ENCODE measurements at places on chromosomes 1 and 21. TPM values are rescaled to one million over a fixed set of nuclear protein-coding genes. Genes with fewer than 3 reads are reported as not detected.

- H3K4me1 ChIP-seq, result peaks cover 22% of the 10 kb centered on the region
- H3K4me3 ChIP-seq, result peak overlapping the region; percentile 93
- H3K27me3 ChIP-seq, result no peaks in the 10 kb centered on the region
- peak; percentile 67 for DNase-seq
Measured at GRCh38 chr1:37692834-37693175, 489 bp downstream of the CDCA8 start.

DNA sequence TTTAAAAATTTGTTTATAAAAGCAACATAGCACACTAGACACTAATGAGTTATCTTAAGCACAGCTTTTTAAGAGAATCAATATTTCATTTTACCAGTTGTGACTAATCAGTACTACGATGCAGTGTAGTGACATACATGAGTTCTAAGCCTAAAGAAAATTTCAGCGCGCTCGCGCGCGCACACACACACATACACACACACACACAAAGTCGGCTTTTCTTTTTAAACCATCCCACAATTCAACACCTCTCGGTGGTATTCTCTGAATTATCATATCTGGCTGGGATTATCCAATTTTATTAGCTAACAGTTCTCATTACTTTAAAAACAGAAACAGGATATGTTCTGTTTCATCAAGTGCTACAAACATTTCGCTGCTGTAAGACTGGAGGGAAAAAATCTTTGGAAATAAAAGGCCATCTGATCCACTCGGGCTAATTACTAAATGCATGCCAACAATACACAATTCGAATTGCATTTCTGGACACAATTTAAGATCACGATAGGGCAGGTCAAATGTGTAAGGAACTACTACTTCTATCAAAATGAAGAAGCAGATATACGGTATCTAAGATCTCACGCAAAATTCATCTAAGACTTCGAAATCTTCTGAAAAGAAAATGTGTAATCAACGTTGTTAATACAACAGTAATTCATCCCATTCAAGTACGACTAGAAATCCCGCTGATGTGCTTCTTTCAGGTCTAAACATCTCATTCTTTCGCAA, 1.2 kb downstream of the TUT4 start:
- no peaks in the 10 kb centered on the region for H3K27me3 ChIP-seq
- no peaks in the 10 kb centered on the region for H3K36me3 ChIP-seq
- peak overlapping the region; percentile 96 for H3K4me3 ChIP-seq
- peak; percentile 45 for DNase-seq
- peak overlapping the region; percentile 86 for H3K27ac ChIP-seq
- no peaks in the 10 kb centered on the region for H3K4me1 ChIP-seq

GRCh38 chr1:216224233-216224632, 199.0 kb downstream of the USH2A start:
- H3K36me3 ChIP-seq, result no peaks in the 10 kb centered on the region
- H3K4me3 ChIP-seq, result no peak overlapping the region
- no peak for DNase-seq
- H3K4me1 ChIP-seq, result no peaks in the 10 kb centered on the region
- no peaks in the 10 kb centered on the region for H3K27me3 ChIP-seq

GRCh38 chr1:30907481-30908315, 860 bp downstream of the SDC3 start:
- no peaks in the 10 kb centered on the region for H3K36me3 ChIP-seq
- peak overlapping the region; percentile 44 for H3K4me3 ChIP-seq
- H3K27me3 ChIP-seq, result no peaks in the 10 kb centered on the region
- no peaks in the 10 kb centered on the region for H3K4me1 ChIP-seq

DNA sequence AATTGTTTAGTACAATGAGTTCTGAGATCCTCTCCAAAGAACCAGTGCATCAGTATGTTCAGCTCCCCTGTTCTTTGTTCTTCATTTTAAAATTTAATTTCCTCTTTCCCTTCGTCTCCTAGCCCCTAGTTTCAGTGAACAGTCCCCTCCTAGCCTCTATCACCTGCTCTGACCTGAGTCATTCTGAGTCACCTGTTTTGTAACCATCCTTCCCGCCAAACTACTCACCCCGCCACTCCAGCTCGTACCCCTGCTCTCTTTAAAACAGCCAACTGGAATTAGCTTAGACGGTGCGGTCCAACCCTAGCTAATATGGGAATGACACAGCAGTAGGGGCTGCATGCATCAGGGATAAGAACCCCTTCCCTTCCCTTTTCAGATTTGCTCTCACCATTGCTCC, 16.8 kb upstream of the ERVH48-1 start:
- H3K4me3 ChIP-seq, result no peak overlapping the region
- DNase-seq, result no peak
- H3K36me3 ChIP-seq, result no peaks in the 10 kb centered on the region
- no peaks in the 10 kb centered on the region for H3K27me3 ChIP-seq
- H3K4me1 ChIP-seq, result no peaks in the 10 kb centered on the region
- H3K27ac ChIP-seq, result no peak overlapping the region

GRCh38 chr1:77313491-77313890, 31.7 kb downstream of the AK5 start:
- no peak overlapping the region for H3K4me3 ChIP-seq
- no peak overlapping the region for H3K27ac ChIP-seq
- no peaks in the 10 kb centered on the region for H3K4me1 ChIP-seq

- H3K36me3 ChIP-seq, result no peaks in the 10 kb centered on the region
- H3K4me3 ChIP-seq, result no peak overlapping the region
- no peaks in the 10 kb centered on the region for H3K27me3 ChIP-seq
- H3K27ac ChIP-seq, result no peak overlapping the region
- peak; percentile 45 for DNase-seq
Measured at GRCh38 chr1:117147856-117148588, 26.5 kb upstream of the TRIM45 start.

DNA sequence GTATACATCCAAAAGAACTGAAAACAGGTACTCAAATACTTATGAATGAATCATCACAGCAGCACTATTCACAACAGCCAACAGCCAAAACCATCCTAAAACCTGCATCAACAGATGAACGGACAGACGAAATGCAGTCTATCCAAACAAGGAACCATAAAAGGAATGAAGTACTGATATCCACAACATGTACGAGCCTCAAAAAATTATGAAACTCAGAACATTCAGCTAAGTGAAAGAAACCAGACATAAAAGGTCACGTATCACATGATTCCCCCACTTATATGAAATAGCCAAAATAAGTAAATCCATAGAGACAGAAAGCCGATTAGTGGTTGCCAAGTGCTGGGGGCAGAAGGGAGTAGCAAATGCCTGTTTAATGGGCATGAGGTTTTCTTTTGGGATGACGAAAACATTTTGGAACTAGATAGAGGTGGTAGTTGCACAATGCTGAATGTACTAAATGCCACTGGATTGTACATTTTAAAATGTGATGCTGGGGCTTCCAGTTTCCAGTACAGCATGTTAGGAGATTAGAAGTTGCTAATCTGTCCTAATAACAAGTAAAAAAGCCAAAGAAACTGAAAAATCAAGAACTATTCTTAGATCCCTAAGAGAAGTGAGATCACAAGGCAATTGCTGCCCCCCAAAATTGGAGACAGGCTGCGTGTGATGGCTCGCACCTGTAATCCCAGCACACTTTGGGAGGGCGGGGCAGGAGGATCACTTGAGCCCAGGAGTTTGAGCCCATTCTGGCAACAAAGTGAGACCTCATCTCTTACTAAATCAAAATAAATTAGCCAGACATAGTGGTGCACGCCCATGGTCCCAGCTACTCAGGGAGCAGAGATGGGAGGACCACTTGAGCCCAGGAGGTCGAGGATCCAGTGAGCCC, 25.3 kb downstream of the CLSTN1 start:
- no peaks in the 10 kb centered on the region for H3K4me1 ChIP-seq
- peak overlapping the region; percentile 48 for H3K27ac ChIP-seq
- DNase-seq, result no peak

- H3K4me1 ChIP-seq, result no peaks in the 10 kb centered on the region
- no peak for DNase-seq
- no peaks in the 10 kb centered on the region for H3K36me3 ChIP-seq
- H3K4me3 ChIP-seq, result no peak overlapping the region
- H3K27me3 ChIP-seq, result peaks cover 6% of the 10 kb centered on the region
Measured at GRCh38 chr1:3360646-3361257, 93.7 kb upstream of the ARHGEF16 start.

GRCh38 chr1:8598783-8599182, 218.7 kb downstream of the RERE start:
- peaks cover 13% of the 10 kb centered on the region for H3K4me1 ChIP-seq
- H3K4me3 ChIP-seq, result no peak overlapping the region
- H3K27me3 ChIP-seq, result no peaks in the 10 kb centered on the region
- no peaks in the 10 kb centered on the region for H3K36me3 ChIP-seq

DNA sequence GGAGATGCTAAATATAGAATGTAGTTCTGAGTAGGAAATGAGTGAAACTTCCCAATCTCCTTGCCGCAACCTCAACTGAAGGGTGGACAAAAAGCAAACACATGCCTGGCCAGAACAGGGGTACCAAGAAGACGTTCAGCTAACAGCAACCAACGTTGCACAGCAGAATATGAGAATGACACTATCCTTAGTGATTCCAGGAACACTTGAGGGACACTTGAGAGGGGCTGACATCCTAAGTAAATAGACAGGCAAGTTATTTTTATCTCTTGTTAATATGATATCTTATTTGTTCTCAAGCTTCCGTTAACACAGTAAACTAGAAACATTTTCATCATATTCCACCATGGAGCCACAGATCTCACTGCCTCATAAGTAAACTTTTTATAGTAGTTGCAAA, 908 bp downstream of the KRTAP19-1 start:
- no peaks in the 10 kb centered on the region for H3K27me3 ChIP-seq
- no peak overlapping the region for H3K27ac ChIP-seq
- H3K36me3 ChIP-seq, result no peaks in the 10 kb centered on the region
- no peaks in the 10 kb centered on the region for H3K4me1 ChIP-seq

- DNase-seq, result no peak
- no peak overlapping the region for H3K27ac ChIP-seq
- no peaks in the 10 kb centered on the region for H3K4me1 ChIP-seq
- no peaks in the 10 kb centered on the region for H3K36me3 ChIP-seq
- H3K4me3 ChIP-seq, result no peak overlapping the region
- no peaks in the 10 kb centered on the region for H3K27me3 ChIP-seq
Measured at GRCh38 chr21:46606427-46606813, 1.5 kb upstream of the S100B start.

DNA sequence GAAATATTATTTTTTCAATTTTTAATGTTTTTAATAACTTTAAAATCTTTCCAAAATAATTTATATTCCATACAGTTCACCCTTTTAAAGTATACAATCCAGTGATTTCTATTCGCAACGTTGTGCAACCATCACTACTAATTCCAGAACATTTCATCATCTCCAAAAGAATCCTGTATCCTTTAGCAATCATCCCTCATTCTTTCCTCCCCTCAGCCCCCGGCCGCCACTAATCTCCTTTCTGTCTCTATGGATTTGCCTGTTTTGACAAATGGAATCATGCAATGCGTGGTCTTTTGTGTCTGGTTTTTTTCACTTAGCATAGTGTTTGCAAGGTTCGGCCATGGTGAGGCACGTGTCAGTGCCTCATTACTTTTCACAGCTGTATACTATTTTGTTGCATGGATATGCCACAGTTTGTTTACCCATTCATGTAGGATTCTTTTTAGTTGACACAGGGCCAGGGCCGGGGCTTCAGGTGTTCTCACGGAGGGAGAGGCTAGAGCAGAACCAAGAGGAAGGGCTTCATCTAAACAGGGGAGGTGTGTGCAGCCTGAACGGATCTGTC, 40.6 kb upstream of the ZBTB40 start:
- H3K4me1 ChIP-seq, result peaks cover 2% of the 10 kb centered on the region
- no peak for DNase-seq
- H3K27me3 ChIP-seq, result no peaks in the 10 kb centered on the region
- no peak overlapping the region for H3K27ac ChIP-seq

GRCh38 chr1:38891753-38892152, 10.4 kb upstream of the GJA9 start:
- no peak overlapping the region for H3K4me3 ChIP-seq
- no peaks in the 10 kb centered on the region for H3K4me1 ChIP-seq
- no peaks in the 10 kb centered on the region for H3K27me3 ChIP-seq

ENAH gene
- total RNA-seq, result 42.3 TPM

TINAGL1 gene
- 246 TPM for total RNA-seq

PIGV gene
- 13.8 TPM for total RNA-seq

LCE1E gene
- total RNA-seq, result not detected

AKNAD1 gene
- not detected for total RNA-seq

C1QB gene
- total RNA-seq, result 296 TPM

AHCTF1 gene
- 30.1 TPM for total RNA-seq

All from kidney (tissue), 22 donors.